Thyroid gland (tissue), 4 donors: ENCODE measurements at places on chromosomes 4 and X. TPM values are rescaled to one million over a fixed set of nuclear protein-coding genes. Genes with fewer than 3 reads are reported as not detected.

Gene ADAMTS3
- total RNA-seq: 4.9 TPM

- DNase-seq: no peak
Observed at GRCh38 chrX:153525451-153525850, 8.0 kb downstream of the ATP2B3 start.

DNA sequence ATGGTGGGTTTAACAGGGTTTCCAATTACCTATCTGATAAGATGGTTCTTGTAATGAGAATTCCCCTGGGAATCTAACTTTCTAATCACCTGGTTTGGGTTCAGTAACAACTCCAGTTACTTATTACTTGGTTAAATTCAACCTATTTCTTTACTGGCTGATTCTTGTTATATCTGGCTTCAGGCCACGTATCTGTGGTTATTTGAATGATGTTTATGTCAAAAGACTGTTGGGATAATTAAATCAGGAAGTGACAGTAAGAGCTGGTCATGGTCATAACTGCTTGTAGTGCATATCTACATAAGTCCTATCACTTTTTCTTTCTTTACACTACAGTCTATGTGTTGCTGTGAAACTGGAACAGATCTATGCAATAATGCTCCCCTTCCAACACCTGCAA, 108.1 kb downstream of the MID1 start:
- no peak for DNase-seq

Gene XG
- 0.68 TPM for total RNA-seq
